ENCODE measurements at places on chromosomes 16 and 17.

DNA sequence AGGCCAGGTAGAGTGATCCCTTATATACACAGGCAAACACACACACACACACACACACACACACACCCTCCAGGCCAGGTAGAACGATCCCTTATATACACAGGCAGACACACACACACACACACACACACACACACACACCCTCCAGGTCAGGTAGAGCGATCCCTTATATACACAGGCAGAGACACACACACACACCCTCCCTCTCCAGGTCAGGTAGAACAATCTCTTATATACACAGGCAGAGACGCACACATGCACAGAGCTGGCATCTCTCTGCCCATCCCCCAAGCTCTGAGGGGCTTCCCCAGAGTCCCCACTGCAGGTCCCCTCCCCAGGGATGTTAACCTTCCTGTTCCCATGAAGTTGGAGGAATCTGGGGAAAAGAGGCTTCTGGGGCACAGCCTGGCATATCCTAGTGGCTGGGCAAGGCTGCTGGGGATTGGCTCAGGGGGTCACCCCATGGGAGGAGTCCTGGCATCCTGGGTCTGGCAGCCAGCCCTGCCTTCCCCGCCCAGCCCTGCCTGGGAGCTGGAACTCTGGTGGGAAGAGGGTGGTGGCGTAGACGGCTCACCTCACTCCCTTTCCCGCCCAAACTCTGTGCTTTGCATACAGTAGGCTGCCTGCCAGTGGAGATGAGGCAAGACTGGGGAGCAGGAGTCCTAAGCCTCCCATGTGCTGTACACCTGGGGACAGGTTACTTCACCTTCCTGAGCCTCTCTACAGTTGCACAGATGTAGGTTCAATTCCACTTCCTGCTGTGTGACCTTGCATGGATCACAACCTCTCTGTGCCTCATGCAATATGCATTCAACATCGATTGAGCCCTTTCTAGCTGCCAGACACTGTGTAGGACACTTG is 41.8 kb downstream of the TEKT5 start:
- no peak for DNase-seq

- no peak for DNase-seq
These were observed 39.7 kb downstream of the NACA2 start for GRCh38 chr17:61551255-61551742.

GRCh38 chr16:79599256-79599836 is 1.2 kb downstream of the MAF start:
- DNase-seq: peak; percentile 15

DNA sequence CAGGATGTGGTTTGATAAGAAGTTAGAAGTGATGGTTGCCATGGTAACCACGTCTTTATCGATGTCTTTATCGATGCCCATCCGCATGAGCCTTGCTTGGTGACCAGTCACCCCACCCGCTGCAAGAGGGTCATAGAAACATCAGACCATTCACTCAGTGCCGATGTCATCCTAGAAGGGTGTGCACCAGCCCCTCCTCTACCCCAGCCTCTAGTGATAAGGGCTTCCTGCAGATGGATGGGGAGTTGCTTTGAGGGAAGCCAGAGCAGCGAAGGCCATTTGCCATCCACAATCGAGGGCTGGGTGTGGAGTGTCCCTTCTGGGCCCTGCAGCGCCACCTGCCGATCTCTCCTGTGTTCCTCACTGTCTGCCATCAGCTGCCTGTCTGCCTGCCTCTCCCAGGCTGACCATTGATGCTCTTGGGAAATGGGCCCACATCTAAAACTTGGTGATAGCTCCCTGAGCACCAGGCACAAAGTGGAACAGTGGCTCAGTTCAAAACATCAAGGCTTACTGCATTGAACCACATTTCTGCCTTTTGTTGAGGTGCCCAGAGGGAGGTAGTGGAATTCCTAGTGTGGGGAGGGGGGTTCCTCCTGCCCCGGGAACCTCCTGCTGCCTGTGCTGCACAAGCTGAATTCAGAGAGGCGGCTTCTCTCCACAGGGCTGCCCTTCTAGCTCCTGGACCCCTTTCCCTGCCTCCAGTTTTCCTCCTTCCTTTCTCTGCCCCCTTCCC is 8.9 kb downstream of the CALB2 start:
- DNase-seq: no peak

DNA sequence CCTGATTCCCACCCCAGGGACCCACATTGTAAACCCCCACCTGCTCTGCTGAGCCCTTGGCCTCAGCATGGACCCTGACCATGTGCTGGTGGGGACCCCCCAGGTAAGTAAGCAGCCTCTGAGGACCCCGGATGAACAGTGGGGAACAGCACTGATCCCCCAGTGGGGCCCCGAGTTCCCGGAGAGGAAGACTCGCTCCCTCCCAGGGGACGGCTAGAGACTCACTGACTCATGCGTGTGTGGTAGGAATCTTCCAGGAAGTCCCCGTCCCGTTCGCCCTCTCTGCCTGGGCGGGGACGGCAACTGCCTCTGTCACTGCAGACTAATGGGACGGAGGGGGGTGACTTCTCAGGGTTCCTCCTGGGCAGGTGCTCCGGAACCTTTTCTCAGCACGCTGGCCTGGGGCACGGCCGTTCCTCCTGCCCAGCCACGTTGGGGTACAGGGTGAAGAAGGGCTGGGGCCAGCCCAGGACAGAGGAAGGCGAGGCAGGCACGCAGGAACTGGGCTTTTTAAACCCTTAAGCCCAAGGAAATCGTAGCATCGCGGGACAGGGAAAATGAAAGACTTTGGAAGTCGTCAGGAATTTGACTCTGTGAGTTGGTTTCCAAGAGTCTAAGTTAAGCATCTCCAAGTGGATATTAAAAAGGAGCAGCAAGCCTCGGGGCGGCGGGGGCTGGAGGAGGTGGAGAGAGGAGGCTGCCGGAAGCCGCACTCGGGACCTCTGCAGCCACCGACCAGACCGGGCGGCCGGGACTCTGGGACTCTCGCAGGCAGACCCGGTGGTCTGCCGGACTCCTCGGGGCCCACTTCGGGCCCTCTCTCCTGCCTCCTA is 178.7 kb downstream of the SEC14L1 start:
- peak; percentile 41 for DNase-seq

- no peak for DNase-seq
These were observed 40.7 kb downstream of the FOXK2 start for GRCh38 chr17:82560252-82560642.

- no peak for DNase-seq
These were observed 158.6 kb upstream of the ZNF267 start for GRCh38 chr16:31714903-31715504.

DNA sequence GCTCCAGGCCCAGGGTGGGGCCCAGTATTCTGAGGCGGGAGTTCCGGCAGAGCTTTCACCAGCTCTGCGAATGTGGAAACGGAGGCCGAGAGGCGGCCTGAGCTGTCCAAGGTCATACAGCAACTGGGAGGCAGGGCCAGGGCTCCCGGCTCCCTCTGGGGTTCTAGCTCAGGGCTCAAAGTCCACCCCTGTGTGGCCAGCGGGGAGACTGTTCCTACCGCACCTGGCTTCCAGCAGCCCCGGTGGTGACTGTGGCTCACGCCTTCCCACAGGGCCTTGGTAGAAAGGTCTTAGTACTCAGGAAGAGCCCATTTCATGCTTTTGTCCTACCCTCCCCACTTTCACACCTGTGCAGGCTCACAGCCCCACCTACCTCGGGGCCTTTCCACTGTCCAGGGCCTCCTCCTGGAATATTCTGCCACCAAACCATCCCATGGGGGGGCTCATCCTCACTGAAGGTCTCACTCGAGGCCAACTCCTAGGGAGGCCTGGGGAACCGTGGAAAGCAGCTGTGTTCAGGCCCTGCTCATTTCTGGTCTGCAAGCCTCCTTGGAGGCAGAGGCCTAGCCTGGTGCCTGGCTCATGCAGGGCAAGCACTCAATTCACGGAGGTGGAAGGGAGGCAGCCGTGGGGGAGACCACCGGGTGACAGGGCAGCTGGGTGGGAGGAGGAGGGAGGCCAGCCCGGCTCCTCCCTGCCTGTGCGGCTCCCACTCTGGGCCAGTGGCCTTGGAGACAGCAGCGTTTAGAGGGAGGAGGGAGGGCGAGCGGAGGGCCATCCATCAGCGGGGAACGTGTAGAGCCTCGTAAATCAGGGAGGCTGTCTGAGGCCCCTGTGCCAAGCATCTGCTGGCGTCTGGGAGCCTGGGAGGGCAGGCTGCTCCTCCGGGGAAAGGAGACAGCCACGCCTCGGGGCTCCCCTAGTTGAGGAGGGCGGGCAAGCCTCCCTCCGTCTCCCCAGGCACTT is 12.7 kb upstream of the DOC2B start:
- no peak for DNase-seq

DNA sequence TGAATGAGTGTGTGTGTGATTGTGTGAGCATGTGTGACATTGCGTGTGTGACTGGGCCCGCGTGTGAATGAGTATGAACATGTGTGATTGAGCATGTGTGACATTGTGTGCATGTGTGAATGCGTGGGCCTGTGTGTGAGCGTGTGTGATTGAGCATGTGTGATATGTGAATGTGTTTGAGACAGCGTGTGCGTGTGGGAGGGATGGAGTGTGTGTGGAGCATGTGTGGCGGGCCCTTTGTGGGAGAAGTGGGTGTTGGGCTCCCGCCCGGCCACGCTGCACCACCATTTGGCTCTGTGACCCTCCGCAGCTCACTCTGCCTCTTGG is 22.7 kb upstream of the GSE1 start:
- no peak for DNase-seq

GRCh38 chr17:74467221-74467951 is 952 bp downstream of the CD300A start:
- no peak for DNase-seq

- no peak for DNase-seq
These were observed 109.6 kb upstream of the CDH5 start for GRCh38 chr16:66256919-66257318.

GRCh38 chr17:75945211-75945610 is 4.4 kb upstream of the FBF1 start:
- no peak for DNase-seq

GRCh38 chr17:34226744-34227034 is 28.4 kb upstream of the CCL2 start:
- DNase-seq: no peak
